Kasumi-1 (cell line): ENCODE measurements at places on chromosomes 12 and 14.

GRCh38 chr12:121765573-121765972, 27.9 kb downstream of the RHOF start:
- DNase-seq, result no peak

DNA sequence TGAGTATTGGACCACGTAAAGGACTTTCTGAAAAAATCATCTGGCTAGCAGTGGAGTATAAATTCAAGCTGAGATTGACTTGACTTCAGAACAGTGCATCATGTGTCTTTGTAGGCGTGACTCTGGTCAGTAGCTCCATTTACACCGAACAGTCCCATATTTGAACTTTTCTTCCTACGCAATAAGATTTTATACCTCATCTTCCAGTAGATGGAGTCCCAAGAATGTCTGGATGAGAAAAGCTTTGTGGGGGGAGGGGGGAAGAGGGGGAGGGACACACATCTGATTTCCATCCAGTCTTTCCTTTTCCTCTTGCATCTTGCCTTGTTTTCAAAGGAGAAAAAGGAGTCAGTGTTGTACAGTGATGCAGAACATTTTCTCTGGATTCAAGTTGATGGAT, 241.0 kb downstream of the EMP1 start:
- no peak for DNase-seq

GRCh38 chr12:120445911-120446843, at the start of the genes GATC and TRIAP1:
GATC (plus strand) TSS chr12:120446444; CDS start chr12:120446481, 37 bp downstream.
TRIAP1 (minus strand) TSS chr12:120446384; CDS start chr12:120446372, 12 bp downstream.
- DNase-seq, result peak; percentile 78

DNA sequence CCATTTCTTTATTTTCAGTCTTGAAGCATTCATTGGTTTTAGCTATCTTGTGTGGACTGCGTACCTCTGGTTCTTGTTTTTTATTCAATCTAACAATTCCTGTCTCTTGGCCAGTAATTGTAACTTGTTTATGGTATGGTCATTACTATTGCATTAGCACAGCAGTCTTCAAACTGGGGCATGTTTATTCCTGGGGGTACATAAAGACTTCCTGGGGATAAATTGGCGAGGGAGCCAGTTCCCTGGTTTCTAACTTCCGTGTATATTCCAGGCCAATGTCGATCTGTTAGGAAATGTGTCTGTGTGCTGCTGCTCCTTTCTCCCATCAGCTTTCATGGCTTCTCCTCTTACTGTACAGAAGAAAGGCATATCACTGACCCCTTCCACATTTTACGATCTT, 13.7 kb upstream of the EVL start:
- DNase-seq, result no peak

DNA sequence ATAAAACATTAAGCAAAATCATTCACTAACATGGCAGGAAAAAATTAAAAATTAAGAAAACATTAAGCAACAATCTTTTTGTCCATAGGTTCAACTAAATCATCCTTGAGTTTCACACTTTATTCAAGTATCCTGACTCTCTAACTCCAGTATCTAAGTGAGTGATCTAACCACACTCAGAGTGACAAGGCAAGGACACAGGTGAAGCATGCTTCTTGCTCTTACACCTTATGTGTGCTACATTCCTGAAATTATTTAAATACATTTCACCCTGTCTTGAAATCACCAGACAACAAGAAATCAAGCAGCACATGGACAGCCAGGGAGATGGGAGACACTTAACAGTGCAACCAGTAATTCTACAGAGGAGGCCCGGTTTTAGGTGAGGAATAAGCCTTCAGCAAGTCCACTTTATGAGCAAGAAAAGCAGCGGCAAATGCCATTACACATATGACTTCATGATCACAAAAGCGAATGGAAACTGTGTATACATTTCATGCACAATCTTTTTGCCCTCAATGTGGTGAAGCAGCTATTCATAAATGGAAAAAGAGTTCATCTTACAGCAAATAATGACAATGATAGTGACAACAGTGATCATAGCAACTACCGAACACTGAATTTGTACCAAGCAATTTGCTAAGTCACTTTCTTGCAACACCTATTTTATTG, 37.4 kb downstream of the PHLDA1 start:
- DNase-seq, result no peak

- DNase-seq, result no peak
Measured at GRCh38 chr12:24898185-24898584, 50.7 kb downstream of the BCAT1 start.

- peak; percentile 63 for DNase-seq
Measured at GRCh38 chr14:62179367-62180018, 417.3 kb downstream of the SNAPC1 start.

- DNase-seq, result no peak
Measured at GRCh38 chr12:44287545-44287944, 451.7 kb downstream of the TMEM117 start.

DNA sequence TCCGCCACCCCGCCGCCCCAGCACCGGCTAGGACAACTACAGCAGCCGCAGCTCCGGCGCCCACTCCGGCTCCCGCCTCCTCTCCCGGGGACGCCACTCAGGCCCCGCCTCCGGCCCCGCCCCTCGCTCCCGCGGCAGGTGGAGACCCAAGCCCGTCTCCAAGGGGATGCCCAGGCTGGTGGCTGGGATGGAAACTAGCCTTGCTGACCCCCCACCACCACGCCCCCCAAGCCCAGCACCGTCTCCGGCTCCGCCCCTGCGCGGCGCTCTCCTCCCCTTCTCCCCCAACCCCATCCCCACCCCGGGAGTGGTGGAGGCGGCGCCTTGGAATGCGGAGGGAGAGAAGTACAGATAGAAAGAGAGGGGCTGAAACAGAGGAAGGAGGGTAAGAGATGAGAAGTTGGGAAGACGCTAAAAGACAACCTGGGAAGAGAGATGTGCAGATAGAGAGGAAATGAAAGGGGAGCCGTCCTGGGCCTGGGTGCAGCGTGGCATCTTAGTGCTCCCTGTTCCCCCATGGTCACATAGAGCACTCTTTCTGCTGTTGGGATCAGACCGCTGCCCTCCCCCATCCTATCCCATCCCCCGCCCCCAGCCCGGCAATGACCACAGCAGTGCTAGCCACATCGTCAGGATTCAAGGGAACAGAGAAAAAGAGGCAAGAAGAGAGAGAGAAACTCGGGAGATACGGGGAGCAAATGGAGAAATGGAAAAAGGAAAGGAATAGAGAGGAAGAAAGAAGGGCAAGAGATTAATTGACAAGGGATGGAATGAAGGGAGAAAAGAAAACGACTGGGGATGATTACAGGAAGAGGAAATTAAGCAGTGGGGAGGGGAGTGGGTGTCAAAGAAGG, at the start of gene ITGA7:
Gene ITGA7, minus strand, starts transcription at position 64 of the 854 bp plus-strand sequence. CDS start 222 bp downstream, outside the sequence.
- no peak for DNase-seq

- no peak for DNase-seq
Measured at GRCh38 chr12:109885616-109886015, 5.3 kb upstream of the GLTP start.

GRCh38 chr12:122614839-122615238, 87.8 kb downstream of the KNTC1 start:
- no peak for DNase-seq

DNA sequence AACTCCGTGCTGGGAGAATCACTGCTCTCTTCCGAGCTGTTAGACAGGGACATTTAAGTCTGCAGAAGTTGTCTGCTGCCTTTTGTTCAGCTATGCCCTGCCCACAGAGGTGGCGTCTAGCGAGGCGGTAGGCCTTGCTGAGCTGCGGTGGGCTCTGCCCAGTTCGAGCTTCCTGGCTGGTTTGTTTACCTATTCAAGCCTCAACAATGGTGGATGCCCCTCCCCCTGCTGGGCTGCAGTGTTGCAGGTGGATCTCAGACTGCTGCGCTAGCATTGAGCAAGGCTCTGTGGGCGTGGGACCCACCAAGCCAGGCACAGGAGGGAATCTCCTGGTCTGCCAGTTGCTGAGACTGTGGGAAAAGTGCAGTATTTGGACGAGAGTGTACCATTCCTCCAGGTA, 43.7 kb downstream of the GPR137C start:
- DNase-seq, result no peak

DNA sequence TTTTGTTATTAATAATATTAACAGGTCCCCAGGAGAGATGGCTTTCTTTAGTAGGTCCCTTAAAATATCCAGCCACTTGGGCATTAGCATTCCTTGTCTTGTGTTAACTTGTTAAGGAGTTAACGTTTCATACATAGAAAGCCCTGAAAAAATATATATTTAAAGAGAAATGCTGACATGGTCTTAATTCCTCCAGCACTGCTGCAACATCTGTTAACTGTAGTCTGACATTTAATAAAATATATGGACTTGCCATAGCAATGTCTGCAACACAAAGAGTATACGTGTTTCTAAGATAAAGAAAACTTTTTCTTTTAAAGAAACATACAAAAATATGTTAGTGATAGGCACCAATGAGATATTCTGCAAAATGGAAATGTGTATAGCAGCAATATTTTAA, 10.0 kb downstream of the SLC38A4 start:
- DNase-seq, result no peak

DNA sequence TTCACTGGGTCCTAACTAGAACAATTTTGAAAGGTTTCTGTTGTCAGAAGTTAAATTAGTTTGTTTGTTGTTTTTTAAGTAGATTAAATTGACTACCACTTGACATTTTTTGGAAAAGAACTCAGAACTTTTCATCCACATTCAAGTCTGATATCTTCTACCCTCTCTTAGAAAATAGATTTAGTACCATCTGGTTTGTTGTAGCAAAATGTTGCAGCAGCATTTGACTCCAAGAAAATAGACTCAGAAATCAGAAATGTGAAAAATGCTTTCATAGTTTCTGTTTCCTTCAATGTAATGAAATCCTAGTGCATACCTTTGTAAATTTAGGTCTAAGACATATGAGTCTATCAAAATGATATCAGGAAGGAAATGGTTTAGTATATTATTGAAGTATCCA, 256.3 kb upstream of the CLEC14A start:
- DNase-seq, result no peak

DNA sequence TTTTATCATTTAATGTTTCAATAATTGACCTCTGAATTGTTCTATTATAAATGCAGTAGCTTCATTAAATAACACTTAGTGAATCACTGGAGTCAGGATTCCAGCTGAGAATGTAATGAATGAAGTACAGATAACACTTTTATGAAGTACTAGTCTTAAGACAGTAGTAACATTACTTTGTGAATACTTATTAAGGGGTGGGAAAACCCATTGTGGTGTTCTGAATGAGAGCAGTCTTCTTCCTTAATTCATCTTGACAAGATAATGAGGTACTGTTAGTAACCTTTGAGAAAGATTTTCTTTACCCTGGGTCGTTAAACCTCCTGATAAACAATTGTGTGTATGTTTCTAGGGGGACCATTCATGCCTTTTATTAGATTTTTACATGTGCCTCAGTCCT, 12.7 kb downstream of the NUP107 start:
- no peak for DNase-seq

DNA sequence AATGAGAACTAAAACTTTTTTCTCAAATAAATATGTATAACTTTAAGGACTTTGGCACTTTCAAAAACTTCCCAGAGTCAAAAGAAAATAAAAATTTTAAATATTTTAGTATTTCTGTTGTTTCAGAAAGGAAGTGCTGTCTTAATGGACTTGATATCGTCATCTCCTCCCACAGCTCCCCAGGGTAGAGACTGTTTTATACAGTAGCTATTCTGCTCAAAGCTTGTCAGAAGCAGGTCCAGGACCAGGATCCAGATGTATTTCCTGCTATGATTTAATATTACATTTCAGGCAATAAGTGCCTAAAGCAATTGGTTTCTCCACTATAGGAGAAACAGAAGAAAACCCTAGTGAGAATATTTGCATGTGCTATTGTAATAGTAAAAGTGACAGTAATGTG, 218.5 kb upstream of the G2E3 start:
- no peak for DNase-seq

DNA sequence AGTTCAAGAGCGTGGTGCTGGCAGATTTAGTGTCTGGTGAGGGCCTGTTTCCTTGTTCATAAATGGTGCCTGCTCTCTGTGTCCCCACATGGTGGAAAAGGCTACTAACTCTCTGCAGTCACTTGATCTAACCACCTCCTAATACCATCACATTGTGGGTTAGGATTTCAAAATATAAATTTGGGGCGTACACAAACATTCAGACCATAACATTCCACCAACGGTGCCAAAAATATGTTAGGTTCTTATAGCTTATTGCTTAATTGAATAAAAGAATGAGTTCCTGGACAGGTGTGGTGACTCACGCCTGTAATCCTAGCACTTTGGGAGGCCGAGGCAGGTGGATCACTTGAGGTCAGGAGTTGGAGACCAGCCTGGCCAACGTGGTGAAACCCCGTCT, 3.4 kb upstream of the DYRK2 start:
- DNase-seq, result no peak

- no peak for DNase-seq
Measured at GRCh38 chr12:76426160-76426559, 77.9 kb upstream of the BBS10 start.

GRCh38 chr14:93280743-93281142, 52.1 kb downstream of the BTBD7 start:
- no peak for DNase-seq

DNA sequence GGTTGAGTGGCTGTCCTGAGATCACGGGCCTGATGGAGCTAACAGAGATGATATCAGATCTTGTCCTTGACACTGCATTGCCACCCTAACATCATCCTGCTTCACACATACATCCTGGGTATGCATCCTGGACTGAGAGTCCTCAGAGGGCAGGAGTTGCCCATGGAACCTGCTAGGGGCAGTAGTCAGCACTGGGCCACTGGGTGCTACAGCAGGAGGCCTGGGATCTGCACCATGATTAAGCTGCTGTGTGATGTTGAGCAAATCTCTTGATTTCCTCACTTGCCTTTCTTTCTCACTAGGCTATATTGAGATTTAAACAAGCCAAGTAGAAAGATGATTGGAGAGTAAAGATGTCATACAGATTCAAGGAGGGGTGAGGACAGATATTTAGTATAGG, 22.1 kb upstream of the EIF4B start:
- DNase-seq, result no peak

- no peak for DNase-seq
Measured at GRCh38 chr12:33376153-33376552, 63.5 kb downstream of the SYT10 start.

GRCh38 chr14:64877846-64878245, 1.9 kb downstream of the SPTB start:
- DNase-seq, result no peak

- no peak for DNase-seq
Measured at GRCh38 chr12:50102646-50103309, 1.0 kb upstream of the GPD1 start.

DNA sequence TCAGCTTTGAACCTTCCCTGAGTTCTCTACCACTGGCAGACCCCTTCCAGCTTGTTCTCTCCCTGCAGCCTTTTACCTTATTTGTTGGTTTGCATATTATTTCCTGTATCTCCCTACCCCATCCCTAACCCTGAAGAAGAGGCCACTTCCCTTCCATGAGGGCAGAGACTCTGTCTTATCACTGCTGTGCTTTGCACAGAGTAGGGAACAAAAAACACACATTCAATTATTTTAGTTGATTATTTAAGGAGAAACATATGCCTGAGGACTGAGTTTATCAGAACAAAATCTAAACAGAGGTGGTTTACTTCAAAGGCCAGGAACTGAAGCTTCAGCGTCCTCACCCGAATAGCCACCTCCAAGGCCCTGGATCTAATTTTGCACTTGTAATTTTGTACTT, 111.7 kb upstream of the RFLNA start:
- no peak for DNase-seq
